ENCODE measurements at places on chromosomes 16 and 17.
A peak's percentile ranks its signal among the peaks of the same experiment; 100 is the strongest.

DNA sequence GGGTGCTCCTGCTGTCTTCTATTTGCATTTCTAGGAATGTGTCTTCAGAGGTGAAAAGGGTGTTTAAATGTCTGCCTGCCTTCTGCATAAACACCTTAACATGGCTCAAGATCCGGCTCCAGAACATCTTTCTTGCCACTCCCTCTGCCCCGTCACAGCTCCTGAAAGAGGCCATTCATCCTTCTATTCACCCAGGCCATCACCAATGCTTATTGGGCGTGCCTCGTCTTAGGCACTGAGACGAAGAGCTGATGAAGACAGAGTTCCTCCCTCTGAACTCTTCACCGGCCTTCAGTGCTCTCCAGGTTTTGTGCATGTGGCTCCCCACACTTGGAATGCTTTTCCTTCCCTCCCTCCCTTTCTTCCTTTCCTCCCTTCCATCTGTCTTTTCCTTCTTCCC, 386.7 kb downstream of the UTP18 start:
- DNase-seq: no peak

- DNase-seq: no peak
Measured at GRCh38 chr17:47252209-47252608, 1.4 kb upstream of the ITGB3 start.

GRCh38 chr17:56011406-56012131, 141.7 kb upstream of the ANKFN1 start:
- DNase-seq: no peak

DNA sequence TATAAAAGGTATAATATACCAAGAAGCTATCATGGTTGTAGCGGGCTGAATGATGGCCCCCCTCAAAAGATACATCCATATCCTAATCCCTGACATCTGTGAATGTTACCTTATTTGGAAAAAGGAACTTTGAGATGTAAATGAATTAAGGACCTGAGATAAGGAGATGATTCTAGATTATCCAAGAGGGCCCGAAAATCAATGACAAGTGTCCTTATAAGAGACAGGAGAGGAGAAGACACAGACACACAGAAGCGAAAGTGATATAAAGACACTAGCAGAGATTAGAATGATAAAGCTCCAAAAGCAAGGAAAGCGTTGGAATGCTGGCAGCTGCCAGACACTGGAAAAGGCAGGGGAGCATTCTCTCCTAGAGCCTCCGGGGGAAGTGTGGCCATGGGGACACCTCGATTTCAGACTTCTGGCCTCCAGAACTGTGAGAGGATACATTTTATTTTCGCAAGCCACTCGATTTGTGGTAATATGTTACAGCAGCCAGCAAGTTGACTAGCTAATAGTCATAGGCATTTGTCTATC, 12.5 kb upstream of the GP1BA start:
- no peak for DNase-seq

DNA sequence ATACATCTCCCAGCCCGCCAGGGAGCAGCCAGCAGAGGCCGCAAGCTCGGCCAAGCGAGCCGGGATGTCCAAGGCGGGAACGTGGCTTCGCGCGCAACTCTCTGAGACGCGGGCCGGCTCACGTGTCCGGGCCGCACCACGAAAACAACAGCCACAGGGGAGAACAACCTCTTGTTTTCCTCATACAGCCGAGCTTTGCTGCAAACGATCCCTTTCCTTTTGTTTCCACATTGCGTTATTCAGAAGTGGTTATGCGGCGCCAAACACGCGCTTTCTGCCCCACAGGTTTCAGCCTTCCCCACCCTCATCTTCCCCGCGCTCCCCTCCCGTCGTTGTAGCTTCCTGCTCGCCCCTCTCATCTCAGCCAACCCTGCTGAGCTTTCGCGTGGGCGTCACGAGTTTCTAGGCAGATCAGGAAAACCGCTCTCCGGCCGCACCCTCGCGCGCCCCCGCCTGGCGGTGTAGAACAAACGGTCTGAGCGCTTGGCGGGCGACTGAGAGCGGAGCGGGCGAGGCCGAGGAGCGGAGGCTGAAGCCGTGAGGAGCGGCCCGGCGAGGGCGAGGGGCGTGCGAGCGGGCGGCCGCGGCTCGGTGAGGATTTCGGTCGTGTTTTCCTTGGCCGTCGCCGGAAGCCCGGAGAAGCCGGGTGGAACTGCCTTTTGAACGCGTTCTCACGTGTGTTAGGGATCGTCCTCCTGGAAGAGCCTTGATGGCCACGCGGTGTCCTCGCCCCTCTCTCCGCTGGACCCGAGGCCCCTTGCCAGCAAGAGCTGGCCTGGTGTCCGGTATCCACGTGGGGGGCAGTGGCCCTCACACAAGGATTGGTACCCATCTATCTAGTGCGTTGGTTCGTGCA, 6.6 kb upstream of the SMARCD2 start:
- peak; percentile 89 for DNase-seq

DNA sequence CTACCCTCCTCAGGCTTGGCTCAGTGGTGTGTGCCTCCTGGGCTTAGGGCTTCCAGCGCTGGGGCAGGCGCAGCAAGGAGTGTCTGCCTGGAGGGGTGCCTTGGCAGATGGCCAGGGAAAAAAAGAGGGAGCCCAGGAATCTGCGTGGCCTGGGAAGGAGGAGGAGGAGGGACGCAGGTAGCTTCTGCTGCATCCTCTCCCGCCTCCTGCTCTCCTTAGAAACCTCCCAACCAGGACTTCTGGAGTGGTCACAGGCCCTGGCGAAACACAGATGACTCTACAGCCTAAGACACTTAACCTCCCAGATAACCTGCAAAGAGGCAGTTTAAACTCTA, 7.3 kb upstream of the BCAR1 start:
- DNase-seq: no peak

DNA sequence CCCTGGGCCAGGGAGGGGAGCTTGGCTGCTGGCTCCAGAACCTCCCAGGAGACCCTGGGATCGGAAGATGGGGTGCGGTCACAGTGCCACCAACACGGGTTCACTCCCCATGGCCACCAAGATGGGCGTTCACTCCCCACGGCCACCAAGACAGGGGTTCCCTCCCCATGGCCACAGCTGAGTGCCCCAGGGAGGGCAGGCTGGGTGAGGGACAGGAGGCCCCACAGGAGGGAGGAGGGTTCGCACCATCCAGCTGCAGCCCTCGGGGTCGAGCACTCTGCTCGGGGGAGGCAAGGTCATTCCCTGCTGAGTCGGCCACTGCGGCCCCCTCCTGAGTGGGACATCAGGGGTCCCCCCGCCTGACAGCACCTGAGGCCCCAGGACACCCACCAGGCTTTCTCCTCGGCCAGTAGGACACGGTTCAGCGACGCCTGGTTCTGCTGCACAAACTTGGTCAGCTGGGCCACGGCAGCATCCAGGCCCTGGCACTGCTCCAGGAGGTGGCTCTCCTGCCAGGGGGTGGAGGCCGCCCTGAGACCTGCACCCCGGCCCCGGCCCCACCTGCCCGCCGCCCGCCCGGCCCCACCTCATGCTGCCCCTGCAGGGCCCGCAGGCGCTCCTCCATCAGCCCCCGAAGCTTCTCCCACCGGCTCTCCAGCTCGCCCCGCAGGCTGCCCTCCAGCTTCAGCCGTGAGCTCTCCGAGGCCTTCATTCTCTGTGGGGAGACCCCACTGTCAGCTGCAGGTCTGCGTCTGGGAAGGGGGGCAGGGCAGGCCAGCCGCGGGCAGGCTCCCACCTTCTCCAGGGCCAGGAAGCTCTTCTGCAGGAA, 5.9 kb downstream of the CCDC154 start:
- DNase-seq: no peak

DNA sequence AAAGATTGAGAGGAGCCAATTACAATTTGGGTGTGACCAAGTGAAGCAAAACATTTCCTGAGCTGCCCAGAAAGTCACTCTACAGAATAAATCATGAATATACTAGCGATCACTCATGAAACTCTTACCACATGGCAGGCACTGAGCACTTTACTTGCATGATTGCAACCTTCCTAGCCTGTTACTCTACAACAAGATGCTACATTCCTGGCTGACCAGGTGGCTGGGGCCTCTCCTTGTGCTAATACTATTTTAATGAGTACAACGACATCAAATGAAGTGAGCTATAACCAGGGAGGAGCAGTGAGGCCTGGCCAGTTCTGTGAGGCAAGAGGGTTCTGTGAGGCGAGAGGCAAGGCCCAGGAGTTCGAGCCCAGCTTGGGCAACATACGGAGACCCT, 75.2 kb downstream of the CPPED1 start:
- no peak for DNase-seq

- DNase-seq: no peak
Measured at GRCh38 chr16:8032406-8032805, 557.9 kb downstream of the TMEM114 start.

- no peak for DNase-seq
Measured at GRCh38 chr16:30368122-30368791, 2.0 kb downstream of the TBC1D10B start.

GRCh38 chr17:80526116-80526910, 18.3 kb upstream of the RPTOR start:
- DNase-seq: no peak

- DNase-seq: no peak
Measured at GRCh38 chr16:85391175-85391707, 221.9 kb upstream of the GSE1 start.

DNA sequence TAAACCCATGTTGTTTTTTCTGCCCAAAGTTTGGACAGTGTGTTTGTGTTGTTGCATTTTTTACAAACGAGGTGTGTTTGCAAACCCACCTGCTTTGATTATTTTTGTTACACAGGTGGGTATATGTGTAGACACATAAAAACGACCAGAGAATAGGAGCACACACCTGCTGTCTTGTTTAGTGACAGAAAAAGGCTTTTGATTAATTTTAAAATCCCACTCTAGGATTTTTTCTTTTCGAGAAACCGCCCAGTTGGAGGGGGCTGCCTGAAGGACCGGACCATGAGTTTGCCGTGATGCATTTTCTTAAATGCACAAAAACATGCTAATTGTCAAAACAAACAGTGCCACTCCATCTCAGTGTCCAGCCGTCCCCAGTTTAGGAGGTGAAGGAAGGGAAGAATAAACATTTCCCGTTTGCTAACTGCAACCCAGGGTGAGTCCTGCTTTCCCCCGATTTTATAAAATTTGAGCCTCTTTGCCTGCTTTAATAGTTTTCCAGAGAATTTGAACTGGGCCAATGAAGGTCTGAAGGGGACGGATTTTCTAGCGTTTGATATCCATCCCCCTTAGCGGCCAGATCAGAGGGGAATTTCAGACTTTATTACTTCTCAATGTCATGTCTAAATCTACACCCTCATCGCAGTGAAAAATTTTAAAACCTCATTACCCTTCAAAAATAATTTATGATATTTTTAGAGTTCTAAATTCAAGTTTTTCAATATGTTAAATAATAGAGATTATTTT, 3.2 kb downstream of the FOXC2 start:
- DNase-seq: no peak

DNA sequence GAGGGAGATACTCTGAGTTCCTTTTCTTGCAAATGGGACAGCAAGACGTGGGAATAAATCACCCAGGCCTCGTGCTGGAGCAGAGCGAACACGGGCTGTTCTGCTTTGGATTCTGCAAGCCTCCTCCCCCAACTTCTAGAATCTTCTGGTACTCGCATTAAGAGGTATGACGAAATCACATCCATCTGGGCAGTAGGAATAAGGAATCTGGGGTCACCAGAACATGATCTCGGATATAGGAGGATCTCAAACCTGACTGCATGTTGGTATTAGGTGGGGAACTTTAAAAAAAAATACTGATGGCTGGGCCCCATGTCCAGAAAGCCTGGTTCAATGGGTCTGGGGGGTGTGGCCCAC, 49.8 kb upstream of the USP7 start:
- no peak for DNase-seq

DNA sequence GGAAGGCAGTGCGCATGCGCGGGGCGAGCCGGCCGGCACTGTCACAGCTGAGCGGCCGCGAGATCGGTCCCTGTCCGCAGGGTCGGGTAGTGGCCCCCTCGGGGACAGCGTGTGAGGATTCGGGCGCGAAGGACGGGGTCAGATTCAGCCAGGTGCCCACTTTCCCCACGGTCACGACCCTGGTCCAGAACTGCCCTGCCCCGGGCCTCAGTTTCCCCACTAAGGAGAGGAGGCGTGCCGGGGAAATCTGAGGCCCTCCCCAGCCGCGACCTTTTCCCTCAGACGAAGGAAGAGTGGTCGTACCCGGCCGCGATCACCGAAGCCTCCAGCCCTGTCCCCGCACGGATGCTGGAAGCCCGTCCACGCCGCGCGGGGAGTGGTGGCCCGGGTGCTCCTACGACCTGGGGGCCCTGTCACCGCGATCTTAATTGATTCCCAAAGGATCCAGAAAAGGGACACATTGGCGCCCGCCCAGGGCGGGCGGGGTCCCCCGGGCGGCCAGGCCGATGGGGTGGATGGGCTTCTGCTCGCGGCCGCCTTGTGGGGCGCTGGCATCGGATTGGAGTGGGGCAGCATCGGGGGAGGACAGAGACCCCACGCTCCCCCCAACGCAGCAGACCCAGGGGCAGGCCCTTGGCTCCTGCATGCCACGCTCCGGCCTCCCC, 57.7 kb downstream of the SRL start:
- no peak for DNase-seq

DNA sequence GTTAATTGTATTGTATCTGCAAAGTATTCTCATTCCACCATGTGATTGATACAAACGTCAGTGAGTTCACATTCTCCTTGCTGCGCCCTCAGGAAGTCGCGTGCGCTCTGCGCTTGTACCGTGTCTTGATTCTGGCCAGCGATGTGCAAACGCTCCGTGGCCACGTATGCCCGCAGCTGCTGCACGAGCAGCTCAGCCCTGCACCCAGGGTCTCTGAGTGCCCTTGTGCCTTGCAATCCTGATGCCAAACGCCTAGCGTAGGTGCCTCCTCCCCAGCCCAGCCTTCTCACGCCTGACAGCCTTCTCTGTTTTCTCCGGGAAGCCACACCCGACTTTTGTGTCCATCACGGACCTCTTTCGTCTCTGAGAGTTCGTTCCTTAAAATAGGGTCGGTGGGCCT, 9.4 kb downstream of the ZNF469 start:
- no peak for DNase-seq

GRCh38 chr16:27232901-27233625, 29.7 kb downstream of the KDM8 start:
- no peak for DNase-seq

- no peak for DNase-seq
Measured at GRCh38 chr17:19013806-19014627, 9.5 kb upstream of the FAM83G start.

DNA sequence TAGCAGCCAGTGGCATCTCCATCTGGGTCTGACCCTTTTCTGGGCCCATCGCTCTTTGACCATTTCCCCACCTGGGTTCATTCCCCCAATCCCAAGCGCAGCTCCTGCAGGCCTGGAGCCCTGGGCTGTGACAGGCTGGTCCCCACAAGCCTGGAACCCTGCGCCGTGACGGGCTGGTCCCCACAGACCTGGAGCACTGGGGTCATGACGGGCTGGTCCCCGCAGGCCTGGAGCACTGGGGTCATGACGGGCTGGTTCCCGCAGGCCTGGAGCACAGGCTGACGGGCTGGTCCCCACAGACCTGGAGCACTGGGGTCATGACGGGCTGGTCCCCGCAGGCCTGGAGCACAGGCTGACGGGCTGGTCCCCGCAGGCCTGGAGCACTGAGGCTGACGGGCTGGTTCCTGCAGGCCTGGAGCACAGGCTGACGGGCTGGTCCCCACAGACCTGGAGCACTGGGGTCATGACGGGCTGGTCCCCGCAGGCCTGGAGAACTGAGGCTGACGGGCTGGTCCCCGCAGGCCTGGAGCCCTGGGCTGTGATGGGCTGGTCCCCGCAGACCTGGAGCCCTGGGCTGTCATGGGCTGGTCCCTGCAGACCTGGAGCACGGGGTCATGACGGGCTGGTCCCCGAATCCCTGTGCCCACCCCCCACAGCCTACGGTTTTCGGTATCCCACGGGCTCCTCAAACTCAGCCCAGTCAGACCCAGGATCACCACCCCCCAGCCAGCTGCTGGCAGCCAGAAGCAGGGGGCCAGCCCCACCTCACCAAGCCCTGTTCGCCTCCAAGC, 16.6 kb downstream of the TMC6 start:
- DNase-seq: no peak

- DNase-seq: peak; percentile 42
Measured at GRCh38 chr17:15944759-15945526, at the start of gene ADORA2B. TSS of gene ADORA2B (plus strand) at chr17:15945130. CDS start at chr17:15945249, 119 bp downstream.
